ENCODE measurements at places on chromosomes 1 and 21.

DNA sequence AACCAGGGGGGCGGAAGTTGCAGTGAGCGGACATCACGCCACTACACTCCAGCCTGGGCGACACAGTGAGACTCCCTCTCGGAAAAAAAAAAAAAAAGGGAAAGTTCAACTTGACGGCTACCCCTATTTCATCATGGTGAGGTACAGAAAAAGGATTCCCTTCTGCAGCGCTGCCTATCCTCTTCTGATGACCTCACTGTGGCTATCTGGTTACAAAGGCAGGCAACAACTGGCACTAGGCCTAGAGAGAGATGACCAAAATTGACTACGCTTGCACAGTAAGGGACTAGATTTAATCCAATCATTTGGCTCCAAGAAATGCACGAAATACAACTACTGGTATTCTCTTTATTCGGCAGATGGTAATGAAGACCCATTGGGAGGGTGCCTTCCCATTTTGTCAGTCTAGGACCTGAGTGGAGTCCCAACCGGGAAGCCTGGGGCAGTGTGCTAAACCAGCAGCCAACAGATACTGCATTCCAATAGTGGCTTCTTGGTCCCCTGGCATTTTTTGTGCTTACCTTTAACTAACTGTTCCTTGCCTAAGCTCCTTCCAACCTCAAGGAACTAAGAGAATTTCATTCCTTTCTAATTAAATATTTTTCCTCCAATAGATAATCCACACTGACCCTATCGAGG lies 36.6 kb downstream of the ITPKB start:
- DNase-seq: no peak

- no peak for DNase-seq
Observed at GRCh38 chr1:198664068-198664788, 25.4 kb downstream of the PTPRC start.

DNA sequence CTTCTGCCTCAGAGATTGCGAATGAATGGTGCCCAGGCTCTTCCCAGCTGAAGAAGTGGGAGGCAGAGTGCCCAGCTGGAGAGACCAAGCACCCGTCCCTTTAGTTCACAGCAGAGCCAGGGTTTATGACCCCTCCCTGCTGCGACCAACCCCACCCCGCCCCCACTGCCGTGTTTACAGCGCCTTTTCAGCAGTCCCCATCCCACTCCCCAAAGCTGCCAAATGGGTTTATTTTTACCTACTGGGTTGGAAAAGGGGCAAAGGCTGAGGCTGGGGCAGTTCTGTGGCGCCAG lies 23.6 kb downstream of the DYRK3 start:
- DNase-seq: no peak

GRCh38 chr1:111747282-111747734 lies 8.1 kb upstream of the INKA2 start:
- no peak for DNase-seq

DNA sequence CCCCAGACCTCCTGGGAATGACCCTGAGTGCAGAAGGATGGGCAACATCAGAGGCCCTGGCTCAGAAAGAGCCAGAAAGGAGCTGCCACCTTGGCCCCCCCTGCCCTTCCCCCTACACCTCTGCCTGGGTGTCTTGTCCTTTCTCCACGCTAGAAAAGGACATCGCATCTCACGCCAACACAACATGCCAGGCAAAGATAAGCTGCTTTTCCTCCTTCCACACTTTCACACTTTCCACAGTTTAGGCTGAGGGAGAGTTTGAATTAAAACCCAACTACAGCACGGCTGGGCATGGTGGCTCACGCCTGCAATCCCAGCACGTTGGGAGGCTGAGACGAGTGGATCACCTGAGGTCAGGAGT lies 109.5 kb downstream of the SPSB1 start:
- no peak for DNase-seq

- DNase-seq: no peak
Observed at GRCh38 chr1:43973981-43974442, 748 bp upstream of the ATP6V0B start.

DNA sequence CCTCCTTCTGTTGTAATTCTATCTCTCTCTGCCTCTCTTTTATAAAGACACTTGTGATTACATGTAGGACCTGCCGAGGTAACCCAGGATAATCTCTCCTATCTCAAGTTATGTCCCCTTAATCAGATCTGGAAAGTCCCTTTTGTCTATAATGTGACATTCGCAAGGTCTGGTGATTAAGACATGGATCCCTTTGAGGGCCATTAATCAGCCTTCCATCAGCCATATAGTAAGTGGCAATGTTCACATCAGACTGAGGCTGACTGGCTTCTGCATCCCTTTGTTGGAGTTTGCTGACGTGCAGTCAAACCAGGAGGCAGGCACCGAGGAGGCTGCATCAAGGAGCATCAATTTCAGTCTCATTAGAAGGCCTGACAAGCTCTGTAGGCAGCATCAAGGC lies 209.6 kb downstream of the BACH1 start:
- DNase-seq: no peak
